ENCODE measurements at places on chromosomes 1 and 21.

DNA sequence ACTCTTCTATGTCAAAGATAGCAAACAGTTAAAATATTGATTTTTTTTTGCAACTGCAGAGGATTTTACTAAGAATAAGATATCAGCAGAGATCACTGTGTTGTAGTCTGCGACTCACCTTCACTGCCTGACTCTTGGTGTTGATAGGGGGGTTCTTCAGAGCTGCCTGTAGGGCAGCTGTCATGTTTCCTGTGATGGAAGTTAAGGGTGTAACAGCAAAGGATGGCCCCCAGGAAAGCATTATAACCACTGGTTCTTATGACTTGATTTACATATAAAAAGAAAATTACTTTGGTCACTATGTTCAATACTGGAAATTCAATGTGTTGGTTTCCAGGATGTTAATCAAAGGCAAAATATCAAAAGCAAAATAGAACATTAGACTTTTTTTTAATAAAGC is 2.6 kb downstream of the ARPC5 start:
- DNase-seq = no peak

GRCh38 chr1:77467741-77468140 is 185.9 kb downstream of the AK5 start:
- DNase-seq = no peak

DNA sequence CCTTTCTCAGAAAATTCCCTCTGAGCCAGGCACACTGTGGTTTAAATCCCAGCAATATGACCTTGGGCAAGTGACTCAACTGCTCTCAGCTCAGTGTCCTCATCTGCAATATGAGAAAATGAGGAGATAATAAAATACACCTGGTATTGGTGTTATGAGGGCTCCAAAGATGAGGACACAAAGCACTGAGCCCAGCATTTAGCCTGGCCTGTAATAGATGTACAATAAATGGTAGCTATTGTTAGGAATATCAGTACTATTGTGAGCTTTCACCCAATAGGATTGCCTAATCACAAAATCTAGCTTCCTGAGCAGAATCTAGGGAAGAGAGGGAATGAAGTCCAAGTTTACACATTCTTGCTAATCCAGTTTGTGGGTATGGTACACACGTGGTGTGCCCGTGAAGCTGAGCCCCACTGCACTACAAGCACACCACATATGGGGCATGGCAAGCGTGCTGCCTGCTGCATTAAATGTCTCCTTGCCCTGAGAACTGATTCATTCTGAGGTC is 24.3 kb upstream of the SLC30A1 start:
- no peak for DNase-seq

DNA sequence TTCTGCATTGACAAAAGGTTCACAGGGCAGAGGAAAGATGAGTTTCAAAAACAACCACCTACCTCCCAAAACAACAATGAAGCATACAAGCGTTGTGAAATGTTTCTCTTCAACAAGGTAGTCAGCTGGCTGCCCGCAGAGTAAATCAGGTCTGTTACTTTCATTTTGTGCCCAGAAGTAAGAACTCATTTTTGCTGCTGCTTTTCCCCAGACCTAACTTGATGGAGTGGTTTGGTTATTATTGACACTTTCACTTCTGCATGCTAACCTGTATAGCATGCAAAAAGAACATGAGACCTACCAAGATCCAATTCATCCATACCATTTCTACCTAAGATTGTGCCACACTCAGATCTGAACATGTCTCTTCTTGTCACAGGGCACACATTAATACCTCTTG is 1.3 kb downstream of the SLC9C2 start:
- no peak for DNase-seq

DNA sequence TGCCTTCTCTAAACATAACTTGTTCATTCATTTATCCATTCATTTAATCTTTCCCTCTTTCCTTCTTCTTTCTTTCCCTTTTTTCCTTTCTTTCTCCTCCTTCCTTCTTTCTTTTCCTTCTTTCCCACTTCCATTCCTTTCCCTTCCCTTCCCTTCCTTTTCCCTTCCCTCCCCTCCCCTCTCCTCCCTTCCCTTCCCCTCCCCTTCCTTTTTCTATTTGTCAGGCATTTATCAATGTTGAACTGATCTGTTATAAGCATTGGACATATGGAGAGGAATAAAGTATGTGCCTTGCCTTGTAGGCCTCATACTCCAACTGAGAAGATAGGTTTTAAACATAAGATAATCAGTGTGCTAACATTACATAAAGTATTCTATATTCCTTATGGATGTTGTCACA is 23.7 kb upstream of the ATP6V1G3 start:
- no peak for DNase-seq

- DNase-seq = no peak
Observed at GRCh38 chr1:21865609-21865942, 53.5 kb downstream of the LDLRAD2 start.

DNA sequence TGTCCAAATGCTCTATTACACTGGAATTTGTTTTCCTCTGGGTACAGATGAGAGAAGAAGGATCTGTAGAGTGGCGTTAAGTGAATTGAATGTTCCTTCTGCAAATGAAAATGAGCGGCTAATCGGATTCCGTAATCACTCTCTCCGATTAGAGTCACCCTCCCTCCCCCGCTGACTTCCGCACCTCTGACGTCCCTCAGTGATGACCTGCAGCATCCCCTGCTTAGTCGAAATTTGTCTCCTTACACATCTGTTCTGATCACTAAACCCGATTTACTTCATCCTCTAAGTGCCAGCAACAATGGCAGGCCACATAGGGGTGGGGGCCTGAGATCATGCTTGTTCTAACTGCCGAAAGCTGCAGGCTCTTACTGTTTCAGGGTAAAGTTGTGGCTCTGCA is 378.7 kb downstream of the SEC16B start:
- no peak for DNase-seq

GRCh38 chr1:84907095-84907827 is 14.3 kb upstream of the LPAR3 start:
- DNase-seq = no peak

DNA sequence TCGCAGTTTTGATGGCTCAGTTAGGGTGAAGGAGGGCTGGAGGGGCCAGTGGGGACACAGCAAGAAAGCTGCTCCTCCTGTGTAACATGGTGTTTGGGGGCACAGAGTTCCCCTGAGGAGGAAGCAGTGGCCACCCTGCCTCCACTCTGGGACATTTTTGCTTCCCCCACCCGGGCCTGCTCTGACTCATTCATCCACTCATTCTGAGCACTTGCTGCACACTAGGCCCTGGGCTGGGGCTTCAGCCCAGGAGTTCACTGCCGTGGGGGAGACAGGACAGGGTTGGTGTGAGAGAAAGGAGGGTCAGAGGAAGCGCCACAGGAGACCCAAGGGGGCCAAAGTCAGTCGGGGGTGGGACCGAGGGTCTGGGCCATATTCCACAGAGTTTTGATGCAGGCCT is 41.4 kb upstream of the ACOT11 start:
- no peak for DNase-seq

DNA sequence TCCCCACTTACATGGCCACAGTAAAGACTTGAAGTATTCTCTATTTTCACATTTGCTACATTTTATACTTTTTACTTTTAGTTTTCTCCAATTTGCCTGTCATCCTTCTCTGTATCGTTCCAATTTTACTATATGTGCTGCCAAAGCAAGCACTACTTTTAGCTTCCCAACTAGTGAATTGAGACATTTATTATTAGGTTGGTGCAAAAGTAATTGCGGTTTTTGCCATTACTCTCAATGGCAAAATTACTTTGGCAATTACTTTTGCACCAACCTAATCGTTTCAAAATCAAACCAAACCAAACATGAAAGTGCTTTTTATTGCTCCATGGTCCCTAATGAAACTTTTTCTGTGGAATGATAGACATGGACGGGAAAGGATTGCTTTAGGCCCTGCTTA is 56.6 kb upstream of the ATF3 start:
- DNase-seq = no peak

DNA sequence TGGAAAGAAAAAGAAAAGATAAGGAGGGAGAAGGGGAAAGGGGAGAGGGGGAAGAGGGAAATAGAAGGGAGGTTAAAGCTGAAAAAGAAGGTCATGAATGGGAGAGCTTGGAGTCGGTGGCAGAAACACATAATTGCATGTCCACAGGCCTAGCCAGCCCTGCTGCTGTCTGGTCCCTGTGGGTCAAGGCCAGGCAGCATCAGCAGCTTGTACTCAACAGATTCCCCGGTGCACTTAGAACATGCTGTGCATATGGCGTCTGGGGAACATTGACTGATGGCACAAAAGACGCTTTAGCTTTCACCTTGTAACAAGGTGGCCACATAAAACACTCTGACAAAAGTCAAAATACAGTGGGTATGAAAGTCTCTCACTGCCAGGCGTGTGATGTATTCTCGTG is 25.9 kb downstream of the COG2 start:
- no peak for DNase-seq

DNA sequence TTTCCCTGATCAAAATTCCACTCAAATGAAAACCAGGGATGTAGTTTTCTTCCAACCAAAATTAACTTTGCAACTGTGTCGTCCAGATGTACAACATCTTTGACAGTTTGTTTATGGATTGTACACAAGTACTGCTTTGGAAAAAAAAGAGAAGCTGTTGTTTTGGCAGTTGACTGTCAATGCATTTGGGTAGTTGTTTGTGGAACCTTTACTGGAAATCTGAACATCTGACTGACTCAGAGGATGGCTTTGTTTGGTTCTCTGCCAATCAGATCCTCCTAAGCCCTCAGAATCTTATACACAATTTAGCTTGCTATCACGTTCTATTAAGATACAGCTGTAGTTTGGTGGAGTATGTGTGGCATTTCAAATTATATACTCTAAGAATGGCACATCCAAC is 195.0 kb downstream of the KCNK2 start:
- DNase-seq = no peak

DNA sequence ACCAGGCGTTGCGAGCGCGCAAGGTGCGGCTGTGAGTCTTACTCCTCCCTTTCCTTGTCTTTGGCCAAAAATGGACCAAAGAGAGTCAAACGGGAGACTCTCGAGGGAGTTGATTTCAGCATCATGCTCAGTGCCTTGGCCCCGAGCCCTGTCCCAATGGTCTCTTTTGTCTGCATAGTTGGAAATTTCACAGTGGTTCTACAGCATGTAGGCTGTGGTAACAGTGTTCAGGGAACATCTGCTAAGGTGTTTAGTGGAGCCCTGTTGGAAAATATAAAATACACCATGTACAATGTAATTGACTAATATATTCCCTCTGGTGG is 2.7 kb downstream of the CACNA1E start:
- no peak for DNase-seq

GRCh38 chr1:37793773-37794371 is at the start of gene MANEAL:
Gene MANEAL (plus strand): TSS chr1:37793847. CDS start chr1:37794183, 336 bp downstream.
- DNase-seq = no peak

DNA sequence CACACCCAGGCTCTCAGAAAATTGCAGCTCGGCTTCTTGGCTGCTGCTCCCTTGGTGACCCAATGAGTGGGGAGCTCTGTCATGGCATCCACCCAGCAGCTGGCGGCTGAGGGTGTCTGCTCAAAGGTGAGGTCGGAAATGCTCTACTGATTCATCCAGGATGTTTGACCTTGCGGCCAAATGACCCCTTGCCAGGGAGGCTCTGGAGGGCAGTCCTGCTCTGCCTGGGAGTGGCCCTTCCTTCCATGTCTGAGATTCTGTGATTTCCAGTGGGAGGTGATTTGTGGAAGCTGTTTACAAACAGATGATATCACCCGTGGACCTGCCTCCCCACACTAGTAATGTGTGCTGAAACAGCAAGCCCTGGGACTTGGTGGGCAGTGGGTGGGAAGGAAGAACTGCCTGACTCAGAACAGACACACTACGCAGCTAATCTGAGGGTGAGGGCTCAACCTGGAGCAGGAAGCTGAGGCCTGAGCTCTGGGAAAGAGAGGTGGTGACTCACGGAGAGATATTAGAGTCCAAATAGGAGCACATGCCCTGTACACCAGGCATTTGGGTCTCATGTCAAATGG is 3.0 kb downstream of the CRCT1 start:
- no peak for DNase-seq

DNA sequence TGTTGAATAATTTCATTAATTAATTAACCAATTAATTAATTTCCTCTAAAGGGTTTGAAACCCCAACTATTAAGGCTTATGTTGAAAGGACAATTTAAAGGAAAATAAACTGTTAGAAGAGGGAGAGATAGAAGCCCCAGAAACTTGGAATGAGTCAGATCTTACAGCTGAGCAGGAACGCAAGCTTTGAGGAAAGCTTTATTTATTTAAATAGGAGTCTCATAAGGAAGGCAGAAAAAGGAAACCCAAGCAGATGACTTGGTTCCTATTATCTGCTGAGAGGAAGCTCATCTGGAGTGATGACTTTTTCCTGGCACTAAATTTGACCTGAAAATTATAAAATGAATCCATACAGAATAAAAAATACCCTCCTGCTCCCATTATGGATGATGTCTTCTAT is 105.1 kb downstream of the ROR1 start:
- DNase-seq = no peak

DNA sequence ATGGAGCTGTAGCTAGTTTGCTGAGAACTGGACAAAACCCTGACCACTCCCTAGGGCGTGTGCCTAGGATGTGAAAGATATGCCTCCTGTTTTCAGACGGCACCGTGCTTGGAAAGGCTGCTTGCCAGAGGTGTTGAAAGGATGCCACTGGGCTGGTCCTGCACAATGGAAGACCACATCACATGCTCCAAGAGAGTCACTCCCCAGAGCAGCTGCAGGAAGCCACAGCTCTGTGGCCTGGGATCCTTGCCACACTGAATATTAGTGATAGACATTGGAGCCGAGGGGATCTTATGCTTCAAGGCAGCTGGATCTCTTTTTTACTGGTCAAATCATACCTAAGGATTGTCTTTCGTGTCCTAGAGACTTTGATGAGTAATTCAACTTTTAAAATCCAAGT is 6.6 kb upstream of the APP start:
- no peak for DNase-seq

DNA sequence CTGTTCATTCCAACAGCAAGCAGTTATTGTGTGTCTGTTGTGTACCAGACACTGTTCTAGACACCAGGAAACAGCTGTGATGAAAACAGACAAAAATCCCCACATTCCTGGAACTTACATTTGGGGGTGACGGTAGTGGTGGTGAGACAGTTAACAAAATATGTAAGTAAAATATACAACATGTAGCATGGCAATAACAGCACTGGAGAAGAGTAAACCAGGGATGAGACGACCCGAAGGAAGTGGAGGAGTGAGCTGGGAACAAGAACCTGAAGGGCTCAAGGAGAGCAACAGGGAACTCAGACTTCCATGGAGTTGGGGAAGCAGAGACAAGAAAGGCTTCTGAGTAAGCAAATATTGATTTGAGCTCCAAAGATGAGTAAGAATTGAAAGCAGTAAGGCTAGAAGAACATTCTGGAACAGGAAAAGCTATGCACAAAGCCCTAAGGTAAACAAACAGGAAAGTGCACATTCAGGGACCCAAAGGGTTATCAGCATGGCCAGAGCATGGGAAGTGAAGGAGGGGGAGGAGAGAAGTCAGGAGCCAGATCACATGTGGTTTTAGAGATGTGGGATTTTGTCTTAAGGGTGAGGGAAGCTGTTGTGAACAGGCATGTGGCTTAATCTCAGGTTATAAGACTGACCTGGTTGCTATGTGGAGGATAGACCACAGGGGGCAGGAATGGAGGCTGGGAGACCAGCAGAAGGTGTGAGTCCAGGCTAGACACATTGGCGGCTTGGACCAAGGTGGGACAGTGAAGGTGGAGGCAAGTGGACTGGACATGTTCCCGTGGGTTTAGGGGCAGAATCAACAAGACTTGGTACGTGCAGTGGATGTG is 7.3 kb downstream of the CSF1 start:
- DNase-seq = no peak

GRCh38 chr1:66270119-66270812 is 263.7 kb upstream of the SGIP1 start:
- no peak for DNase-seq
